ENCODE measurements at places on chromosomes 12 and 14.

DNA sequence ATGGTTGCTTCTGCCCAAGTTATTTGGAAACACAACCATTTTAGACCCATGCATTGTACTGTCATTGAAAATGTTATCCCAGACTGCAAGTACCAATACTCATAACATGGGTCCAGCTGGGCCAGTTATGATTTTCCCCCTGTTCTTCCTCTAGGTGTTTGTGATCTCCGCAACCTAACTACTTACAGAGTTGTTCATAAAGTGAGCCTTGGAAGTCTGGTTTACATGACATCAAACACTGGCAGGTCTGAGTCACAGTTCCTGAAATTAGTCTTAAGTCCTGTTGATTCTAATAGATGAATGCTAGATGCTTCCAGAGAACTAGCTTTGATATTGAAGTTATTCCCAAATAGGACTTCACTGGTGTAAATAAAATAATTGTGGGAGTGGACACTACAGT, 487.0 kb downstream of the MED13L start:
- no peak for DNase-seq

GRCh38 chr12:70305794-70306193, 60.3 kb upstream of the KCNMB4 start:
- no peak for DNase-seq

DNA sequence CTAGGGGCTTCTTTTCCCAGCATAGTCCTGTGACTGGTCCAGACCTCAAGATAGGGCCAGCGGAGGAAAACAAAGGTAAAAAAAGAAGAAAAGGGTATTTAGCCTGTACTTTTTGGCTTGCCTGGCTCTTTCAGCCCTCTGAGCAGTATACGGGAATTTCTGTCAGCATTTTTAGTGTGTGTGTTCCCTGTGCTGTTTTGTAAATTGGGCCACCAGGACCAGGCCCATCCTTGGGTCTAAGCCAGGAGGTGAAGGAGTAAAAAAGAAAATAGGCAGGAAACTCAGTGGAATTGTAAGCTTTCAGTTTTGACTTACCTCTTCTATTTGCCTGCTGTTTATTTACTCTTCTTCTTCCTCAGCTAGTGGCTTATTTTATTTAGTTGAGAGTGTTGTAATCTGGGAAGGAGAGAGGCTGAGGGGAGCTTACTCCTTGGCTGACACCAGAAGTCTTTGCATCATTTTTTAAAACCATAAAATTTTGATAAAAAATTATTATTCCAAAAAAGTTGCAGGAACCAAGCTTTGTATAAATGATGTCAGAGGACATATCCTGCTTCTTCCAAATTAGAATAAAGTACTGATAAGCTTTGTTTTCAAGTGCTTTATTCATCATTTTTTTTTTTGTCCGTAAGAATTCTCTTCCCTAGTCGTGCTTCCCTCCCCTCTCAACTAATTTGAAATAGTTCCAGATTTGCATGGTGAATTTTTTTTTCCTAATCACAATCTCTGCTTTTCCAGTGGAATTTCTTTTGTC, 63.7 kb downstream of the DIP2B start:
- DNase-seq = no peak

- DNase-seq = no peak
Observed at GRCh38 chr12:11877869-11878780, 192.6 kb upstream of the BCL2L14 start.

- peak; percentile 55 for DNase-seq
Observed at GRCh38 chr14:33475623-33476022, 475.3 kb downstream of the EGLN3 start.

DNA sequence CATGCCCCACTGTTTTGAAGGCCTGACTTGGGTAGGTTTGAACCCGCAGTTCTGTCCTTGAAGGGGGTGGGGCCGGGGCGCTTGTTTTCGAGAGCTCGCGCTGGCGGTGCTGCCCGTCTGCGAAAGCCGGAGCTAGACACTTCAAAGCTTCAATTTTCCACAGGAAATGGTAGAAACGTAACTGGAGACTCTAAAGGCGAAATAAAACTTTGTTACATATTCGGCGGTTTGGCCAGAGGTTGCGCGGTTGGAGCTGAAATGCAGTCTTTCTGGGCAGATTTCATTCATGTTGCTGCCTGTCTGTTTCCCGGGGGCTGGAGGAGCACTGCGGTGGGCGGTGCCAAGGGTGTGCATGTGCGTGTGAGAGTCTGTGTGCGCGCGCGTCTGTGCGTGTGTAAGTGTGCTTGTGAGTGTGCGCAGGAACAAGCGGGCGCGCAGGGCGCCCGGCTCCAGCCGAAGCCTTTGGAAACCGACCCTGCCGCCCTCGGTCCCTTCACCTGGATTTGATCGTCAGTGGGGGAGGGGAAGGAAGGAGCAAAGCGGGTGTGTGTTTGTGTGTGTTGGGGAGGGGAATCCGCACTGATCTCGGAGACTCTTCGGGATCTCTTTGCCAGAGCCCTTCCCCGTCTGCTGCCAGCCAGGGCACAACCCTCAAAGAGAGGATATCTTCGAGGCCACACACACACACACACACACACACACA, 227.7 kb upstream of the CRY1 start:
- DNase-seq = no peak

DNA sequence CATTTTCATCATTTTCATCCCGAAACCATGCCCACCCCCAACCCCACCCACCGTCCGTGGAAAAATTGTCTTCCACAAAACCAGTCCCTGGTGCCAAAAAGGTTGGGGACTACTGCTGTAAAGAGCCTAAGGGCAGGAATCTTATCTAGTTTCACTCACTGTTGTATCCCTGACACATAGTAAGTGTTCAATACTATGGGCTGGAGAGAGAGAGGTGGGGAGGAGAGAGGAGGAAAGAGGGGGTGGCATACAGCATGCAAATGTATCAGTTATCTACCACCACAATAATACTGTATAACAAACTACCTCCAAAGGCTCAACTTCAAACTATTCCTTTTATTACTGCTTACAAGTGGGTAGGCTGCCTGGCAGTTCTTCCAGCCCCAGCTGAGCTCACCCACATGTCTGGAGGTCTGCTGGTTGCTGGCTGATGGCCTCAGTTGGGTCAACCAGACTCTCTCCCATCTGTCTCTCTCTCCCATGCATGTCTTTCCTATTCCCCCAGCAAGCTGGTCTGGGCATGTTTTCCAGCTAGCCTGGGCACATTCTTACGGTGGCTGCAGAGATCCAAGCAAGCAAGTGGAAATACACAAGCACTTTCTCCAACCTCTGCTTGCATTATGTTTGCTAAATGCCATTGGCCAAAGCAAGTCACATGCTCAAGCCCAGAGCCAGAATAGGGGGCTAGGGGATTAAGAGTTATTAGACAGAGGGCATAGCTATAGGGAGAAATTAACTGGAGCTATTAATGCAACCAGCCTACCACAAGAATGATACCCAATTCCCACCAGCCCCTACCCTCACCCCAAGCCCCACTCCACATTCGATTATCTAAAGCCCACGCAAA, 31.6 kb upstream of the FICD start:
- DNase-seq = no peak

DNA sequence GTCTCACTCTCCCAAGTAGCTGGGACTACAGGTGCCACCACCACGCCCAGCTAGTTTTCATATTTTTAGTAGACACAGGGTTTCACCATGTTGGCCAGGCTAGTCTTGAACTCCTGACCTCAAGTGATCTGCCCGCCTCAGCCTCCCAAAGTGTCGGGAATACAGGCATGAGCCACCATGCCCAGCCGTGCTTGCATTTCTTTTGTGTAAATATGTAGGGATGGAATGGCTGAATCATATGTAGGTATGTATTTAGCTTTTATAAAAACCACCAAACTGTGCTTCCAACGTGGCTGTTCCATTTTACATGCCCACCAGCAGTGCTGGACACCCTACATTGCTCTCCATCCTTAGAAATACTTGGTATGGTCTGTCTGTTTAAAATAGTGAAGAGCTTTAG, 32.8 kb upstream of the CLMN start:
- DNase-seq = no peak

DNA sequence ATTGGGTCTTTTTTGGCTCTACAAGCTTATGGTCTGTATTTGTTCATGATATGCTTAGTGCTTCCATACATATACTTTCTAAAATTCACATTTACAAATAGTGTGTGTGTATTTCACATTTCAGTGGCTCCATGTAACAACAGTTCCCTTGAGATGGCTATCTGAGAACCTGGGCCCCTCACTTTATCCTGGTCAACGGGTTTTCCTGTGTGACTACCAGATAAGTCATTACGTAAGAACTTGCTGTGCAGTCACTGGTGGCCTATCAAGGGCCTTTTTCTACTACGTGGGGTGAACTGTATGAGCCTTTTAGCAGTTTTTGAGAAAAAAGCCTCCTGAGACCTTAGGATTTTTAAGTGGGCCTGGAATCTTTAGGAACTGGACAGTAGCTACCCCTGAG, 454.1 kb downstream of the PCNX1 start:
- no peak for DNase-seq

- DNase-seq = no peak
Observed at GRCh38 chr12:104006929-104007328, 41.3 kb downstream of the TDG start.

DNA sequence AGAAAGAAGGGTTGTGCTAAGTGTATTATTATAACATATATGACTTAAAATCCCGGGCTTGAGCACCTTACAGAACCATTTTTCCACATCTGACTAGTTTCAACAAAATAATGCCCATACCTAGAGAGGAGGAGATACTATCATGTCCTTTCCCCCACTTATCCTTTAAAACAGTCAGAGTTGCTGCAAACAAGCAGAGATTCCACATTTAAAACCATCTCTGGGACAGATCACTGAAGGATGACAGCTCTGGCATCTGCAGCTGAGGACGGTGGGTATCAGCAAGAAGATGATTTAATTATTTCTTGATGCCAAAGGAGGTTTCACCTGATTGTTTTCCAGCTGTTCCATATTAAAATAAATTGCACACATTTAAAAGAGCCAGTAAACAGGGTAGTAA, 328.0 kb upstream of the TMTC1 start:
- no peak for DNase-seq

- DNase-seq = no peak
Observed at GRCh38 chr12:98437166-98437565, 78.2 kb upstream of the TMPO start.

- DNase-seq = no peak
Observed at GRCh38 chr12:19183121-19183838, 53.7 kb downstream of the PLEKHA5 start.

DNA sequence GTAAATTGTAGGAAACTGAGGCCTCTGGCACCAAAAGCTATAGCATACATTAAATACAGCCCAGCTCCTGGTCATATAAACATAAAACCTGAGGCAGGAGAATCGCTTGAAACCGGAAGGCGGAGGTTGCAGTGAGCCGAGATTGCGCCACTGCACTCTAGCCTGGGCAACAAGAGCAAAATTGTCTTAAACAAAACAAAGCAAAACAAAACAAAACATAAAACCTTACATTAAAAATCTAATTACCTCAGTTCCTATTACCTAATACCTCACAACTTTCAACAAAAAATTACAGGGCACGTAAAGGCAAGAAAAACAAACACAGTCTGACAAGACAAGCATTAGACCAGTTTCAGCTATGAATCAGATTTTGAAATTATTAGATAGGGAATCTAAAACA, 36.7 kb downstream of the TMEM116 start:
- no peak for DNase-seq

GRCh38 chr12:62379026-62379722, 87.5 kb upstream of the MON2 start:
- no peak for DNase-seq

GRCh38 chr14:64234877-64235651, 59.1 kb downstream of the ESR2 start:
- DNase-seq = no peak

- DNase-seq = no peak
Observed at GRCh38 chr14:87989221-87989955, 3.6 kb downstream of the GALC start.

- no peak for DNase-seq
Observed at GRCh38 chr12:48693572-48693971, 11.5 kb upstream of the KANSL2 start.

- no peak for DNase-seq
Observed at GRCh38 chr12:57404966-57405640, 25.7 kb downstream of the R3HDM2 start.

Data from right renal pelvis (tissue), 4 donors.